ENCODE measurements at places on chromosomes 2 and 18. TPM values are rescaled to one million over a fixed set of nuclear protein-coding genes. Genes with fewer than 3 reads are reported as not detected.

GRCh38 chr18:66761166-66761565 lies 157.3 kb upstream of the CDH19 start:
- DNase-seq: no peak

GRCh38 chr18:32093102-32093511 lies 1.4 kb downstream of the RNF138 start:
- DNase-seq: peak; percentile 53

- DNase-seq: no peak
Observed at GRCh38 chr2:223626716-223627115, 24.6 kb upstream of the SCG2 start.

Gene STK16
- 30.1 TPM for total RNA-seq

Gene SP140
- total RNA-seq: 2.2 TPM

Gene B3GNT2
- total RNA-seq: 20.1 TPM

Gene UGT1A1
- 1.9 TPM for total RNA-seq
